A549 treated with Hydrocortisone at 1 μM for 4 hours (cell line): ENCODE measurements at places on chromosomes 12 and 14. TPM values are rescaled to one million over a fixed set of nuclear protein-coding genes. Genes with fewer than 3 reads are reported as not detected.

CNPY2 gene
- 91.7 to 148 TPM (median 140 TPM) in 5 replicates for total RNA-seq

IL26 gene
- not detected in 5 replicates for total RNA-seq

OR4E2 gene
- total RNA-seq = not detected in 5 replicates

PLA2G1B gene
- not detected in 5 replicates for total RNA-seq

ITGA7 gene
- 1.3 to 2.2 TPM (median 1.7 TPM) in 5 replicates for total RNA-seq

SLC5A8 gene
- not detected in 5 replicates for total RNA-seq

CCDC59 gene
- total RNA-seq = 48.9 to 64.3 TPM (median 51.6 TPM) in 5 replicates

AVPR1A gene
- 0.01 to 0.12 TPM (median 0.03 TPM) in 5 replicates for total RNA-seq

CCDC38 gene
- 0.07 to 0.30 TPM (median 0.14 TPM) in 5 replicates for total RNA-seq

INHBE gene
- 0.05 to 0.09 TPM in 2 of 5 replicates, not detected in the others for total RNA-seq

TXNRD1 gene
- total RNA-seq = 693 to 1,035 TPM (median 750 TPM) in 5 replicates

RNFT2 gene
- total RNA-seq = 1.9 to 3.5 TPM (median 2.5 TPM) in 5 replicates

RNASE2 gene
- total RNA-seq = not detected in 5 replicates

MNAT1 gene
- 39.5 to 46.1 TPM (median 41.9 TPM) in 5 replicates for total RNA-seq

INF2 gene
- total RNA-seq = 89.2 to 127 TPM (median 116 TPM) in 5 replicates

CHGA gene
- total RNA-seq = 1.3 to 1.7 TPM (median 1.5 TPM) in 5 replicates

GCH1 gene
- total RNA-seq = 3.5 to 4.2 TPM (median 3.8 TPM) in 5 replicates

CACNA1C gene
- 0.05 to 0.20 TPM (median 0.06 TPM) in 4 of 5 replicates, not detected in the other for total RNA-seq

STRAP gene
- total RNA-seq = 185 to 219 TPM (median 194 TPM) in 5 replicates

SERPINA9 gene
- not detected in 5 replicates for total RNA-seq

RGS6 gene
- total RNA-seq = not detected in 5 replicates

SLC4A8 gene
- 1.1 to 1.5 TPM (median 1.3 TPM) in 5 replicates for total RNA-seq

RPL10L gene
- not detected in 5 replicates for total RNA-seq

GPR135 gene
- 0.70 to 1.1 TPM (median 0.87 TPM) in 5 replicates for total RNA-seq

RNASE4 gene
- 5.6 to 8.6 TPM (median 6.9 TPM) in 5 replicates for total RNA-seq

TSPAN8 gene
- 0.09 to 0.10 TPM in 2 of 5 replicates, not detected in the others for total RNA-seq
